ENCODE measurements at places on chromosomes 3 and 15.

GRCh38 chr3:119663885-119664284 is 3.5 kb upstream of the POPDC2 start:
- no peak for DNase-seq

DNA sequence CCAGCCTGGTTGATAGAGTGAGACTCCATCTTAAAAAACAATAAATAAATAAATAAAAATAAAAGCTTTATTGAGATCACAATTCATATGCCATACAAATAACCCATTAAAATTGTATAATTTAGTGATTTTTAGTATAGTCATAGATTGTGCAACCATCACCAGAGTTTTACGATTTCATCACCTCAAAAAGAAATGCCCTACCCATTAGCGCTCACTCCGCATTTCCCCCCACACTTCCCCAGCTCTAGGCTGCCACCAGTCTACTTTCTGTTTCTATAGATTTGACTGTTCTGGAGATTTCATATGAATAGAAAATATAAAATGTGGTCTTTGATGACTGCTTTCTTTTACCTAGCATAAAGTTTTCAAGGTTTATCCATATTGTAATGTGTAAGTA is 57.0 kb downstream of the ARHGEF26 start:
- DNase-seq, result no peak

DNA sequence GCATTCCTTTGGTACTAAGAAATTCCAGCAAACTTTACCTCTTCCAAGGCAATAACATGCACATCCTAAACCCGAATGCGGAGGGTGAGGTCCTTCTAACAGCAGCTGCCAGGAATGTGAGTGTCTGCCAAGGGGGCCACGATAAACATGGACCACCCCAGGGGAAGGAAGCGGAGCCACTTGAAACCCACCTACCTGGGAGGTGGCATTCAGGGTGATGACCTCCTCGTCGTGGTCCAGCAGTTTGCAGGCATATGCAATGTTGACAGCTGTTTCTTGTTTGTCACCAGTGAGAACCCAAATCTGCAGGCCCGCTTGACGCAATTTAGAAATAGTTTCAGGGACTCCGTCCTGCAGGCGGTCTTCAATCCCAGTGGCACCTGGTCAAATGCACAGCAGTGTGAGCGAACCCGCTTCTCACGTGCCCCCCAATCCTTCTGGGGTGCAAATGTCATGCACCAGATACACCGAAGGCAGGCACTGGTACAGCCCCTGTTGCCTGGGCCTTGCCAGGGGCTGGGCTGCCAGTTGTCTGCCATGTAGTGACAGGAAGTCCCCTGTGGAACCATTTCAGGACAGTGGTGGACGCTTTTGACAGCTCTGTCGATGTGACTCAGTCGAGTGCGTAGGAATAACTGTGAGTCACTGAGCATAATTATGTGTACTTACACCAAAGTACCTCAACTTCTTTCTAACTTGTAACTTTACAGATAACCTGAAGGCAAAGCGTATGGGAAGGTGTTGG is 161.2 kb downstream of the ATP10A start:
- DNase-seq, result no peak

DNA sequence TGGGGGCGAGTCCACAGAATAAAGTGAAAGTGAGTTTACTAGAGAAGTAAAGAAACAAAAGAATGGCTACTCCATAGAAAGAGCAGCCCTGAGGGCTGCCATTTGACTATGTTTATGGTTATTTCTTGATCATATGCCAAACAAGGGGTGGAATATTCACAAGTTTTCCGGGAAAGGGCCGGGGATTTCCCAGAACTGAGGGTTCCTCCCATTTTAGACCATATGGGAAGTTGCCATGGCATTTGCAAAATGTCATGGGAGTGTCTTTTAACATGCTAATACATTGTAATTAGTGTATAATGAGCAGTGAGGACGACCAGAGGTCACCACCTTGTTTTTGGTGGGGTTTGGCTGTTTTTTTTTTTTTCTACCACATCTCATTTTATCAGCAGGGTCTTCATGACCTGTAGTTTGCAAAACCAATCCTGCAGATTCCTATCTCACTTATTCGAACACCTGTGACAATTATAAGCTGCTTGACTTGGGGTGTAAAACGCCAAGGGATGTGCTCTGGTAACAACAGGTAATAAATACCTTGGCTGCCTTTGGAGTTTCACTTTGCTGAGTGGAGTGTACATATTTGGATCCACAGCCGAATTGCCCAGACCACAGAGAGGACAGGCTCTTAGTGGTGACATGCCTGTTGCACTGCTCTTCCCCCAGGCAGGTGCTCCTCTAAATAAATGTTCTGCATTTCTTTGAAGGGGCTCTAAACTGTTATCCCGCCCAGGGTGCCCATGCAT is 43.6 kb downstream of the C2CD4B start:
- no peak for DNase-seq

DNA sequence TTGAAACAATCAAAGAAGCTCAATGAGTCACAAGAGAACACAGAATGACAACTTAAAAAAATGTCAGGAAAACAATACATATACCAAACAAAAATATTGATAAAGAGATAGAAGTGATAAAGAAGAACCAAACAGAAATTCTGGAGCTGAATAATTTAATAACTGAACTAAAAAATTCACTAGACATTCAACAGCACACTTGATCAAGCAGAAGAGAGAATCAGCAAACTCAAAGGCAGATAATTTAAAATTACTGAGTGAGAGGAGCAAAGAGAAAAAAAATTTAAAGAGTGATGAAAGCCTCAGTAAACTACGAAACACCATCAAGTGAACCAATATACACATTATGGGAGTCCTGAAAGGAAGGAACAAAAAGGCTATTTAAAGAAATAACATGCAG is 61.9 kb downstream of the SERP1 start:
- DNase-seq, result no peak

DNA sequence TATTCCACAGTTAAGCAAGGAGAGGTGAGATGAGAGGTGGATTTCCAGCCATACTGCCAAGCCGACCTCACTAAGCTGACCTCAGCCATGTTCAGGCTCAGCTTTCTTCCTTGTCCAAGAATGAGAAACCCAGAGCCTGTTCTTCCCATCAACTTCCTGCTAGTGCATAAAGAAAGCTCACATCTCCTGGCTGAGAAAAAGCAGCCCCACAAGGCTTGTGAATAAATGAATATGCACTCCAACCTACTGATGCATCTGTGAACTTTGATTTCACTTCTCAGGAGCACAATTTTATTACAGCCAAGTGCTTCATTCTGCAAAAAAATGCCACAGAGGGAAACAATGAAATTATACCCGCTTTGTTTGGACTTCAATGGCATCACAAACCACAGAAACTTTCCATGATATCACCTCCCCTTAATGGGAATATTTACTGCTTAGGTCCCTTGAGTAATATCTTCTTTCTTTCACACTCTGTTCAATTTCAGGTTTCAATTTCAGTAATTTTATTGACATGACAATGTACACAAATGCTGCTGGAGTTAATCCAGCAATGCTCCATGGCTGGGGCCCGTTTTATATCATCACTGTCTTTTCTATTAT is 437.0 kb upstream of the PPP2R3A start:
- DNase-seq, result no peak

DNA sequence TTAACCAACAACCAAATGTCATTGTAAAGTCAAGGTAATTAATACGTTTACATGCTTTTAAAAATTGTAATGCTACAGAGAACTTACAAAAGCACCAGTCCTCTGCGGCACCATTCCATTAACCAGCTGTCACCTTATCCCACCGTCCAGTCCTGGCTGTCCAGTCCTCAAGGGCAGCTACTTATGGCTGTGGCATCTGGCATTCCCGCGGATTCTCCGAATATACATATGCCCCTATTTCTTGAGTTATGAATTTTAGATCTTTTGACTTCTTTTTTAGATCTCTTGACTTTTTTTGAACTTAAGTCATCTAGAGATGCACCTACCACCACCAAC is 382 bp upstream of the POMGNT2 start:
- DNase-seq, result no peak

DNA sequence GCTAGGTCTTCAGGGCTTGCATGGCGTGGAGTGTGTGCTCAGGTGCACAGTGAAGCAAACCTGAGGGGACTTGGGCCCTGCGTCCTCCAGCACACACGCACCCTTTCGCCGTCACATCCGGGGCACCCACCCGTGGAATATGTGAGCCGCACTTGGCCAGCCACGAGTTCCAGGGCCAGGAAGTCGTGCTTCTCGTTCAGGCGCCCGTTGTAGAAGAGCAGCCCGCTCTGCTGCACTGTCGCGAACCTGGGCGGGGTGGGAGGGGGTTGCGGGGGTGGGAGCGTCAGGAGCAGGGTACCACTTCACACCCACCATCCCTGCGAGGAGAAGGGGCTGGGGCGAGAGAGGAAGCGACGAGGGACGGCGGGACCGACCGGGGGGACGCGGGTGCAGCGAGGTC is 7.1 kb downstream of the CELSR3 start:
- no peak for DNase-seq

DNA sequence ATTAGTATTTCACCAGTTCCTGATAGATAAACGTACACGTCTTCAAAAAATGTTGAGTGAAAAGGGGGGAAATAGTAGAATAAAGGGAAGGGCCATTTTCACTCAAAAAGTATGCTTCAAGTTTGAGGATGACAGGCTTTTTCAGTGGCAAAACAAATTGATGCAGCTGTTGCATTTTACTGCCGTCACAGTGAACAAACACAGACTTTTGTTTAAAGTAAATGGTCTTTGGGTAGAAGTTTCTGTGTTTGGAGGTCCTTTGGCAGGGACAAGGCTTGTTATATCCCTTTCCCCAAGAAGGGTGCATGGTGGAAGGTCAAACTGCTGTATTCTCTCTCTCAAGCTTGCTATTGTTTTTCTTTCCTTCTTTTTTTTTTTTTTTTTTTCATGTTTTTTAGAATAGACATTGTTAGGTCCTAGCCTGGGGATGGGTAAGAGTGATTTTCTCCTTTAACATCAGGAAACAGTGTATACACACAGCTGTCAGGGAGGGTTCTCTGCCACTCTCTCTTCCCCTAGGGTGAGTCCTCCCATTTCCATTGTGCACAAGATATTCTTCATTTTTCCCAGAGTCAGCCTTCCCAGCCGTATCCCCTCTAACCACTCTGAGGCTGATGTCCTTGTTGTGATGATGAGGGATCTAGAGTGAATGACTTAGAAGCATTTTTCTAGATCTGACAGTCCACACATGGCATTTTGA is 6.6 kb upstream of the SUCNR1 start:
- DNase-seq, result no peak

GRCh38 chr3:141087778-141088130 is 36.6 kb downstream of the SPSB4 start:
- no peak for DNase-seq

DNA sequence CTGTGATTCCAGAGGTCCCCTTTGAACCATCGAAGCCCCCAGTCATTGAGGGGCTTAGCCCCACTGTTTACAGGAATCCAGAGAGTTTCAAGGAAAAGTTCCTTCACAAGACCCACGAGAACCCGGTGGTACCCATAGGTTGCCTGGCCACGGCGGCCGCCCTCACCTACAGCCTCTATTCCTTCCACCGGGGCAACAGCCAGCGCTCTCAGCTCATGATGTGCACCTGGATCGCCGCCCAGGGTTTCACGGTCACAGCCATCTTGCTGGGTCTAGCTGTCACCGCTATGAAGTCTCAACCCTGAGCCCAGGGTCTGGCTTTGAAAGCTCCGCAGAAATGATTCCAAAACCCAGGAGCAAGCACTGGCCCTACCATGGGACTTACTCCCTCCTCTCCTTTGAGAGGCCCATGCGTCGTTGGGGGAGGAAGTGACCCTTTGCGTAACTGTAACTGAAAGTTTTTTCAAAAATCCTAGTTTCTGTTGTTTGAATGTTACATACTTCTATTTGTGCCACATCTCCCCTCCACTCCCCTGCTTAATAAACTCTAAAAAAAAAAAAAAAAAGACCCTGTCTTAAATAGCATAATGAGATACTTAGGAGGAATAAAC is 85.1 kb upstream of the CSPG5 start:
- DNase-seq, result no peak

DNA sequence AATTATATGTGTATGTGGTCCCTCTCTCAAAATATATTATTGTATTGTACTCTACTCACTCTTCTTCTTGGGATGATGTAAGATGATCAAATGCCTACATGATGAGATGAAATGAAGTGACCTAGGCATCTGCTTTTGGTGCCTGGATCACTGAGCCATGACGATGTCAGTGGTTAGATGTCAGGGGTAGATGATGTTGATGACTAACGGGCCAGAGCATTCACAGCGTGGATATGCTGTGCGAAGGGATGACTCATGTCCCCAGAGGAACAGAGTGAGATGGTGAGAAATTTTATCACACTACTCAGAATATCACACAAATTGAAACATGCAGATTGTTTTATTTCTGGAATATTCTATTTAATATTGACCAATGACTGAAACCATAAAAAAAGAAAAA is 233.9 kb upstream of the CADM2 start:
- DNase-seq, result no peak

- DNase-seq, result no peak
Measured at GRCh38 chr3:35678643-35679161, 39.4 kb downstream of the ARPP21 start.

GRCh38 chr3:103437883-103438282 is 1003.1 kb downstream of the ZPLD1 start:
- DNase-seq, result no peak

- no peak for DNase-seq
Measured at GRCh38 chr3:46896386-46896785, 18.9 kb downstream of the PTH1R start.

GRCh38 chr15:25060996-25061620 is 106.3 kb downstream of the SNRPN start:
- no peak for DNase-seq

DNA sequence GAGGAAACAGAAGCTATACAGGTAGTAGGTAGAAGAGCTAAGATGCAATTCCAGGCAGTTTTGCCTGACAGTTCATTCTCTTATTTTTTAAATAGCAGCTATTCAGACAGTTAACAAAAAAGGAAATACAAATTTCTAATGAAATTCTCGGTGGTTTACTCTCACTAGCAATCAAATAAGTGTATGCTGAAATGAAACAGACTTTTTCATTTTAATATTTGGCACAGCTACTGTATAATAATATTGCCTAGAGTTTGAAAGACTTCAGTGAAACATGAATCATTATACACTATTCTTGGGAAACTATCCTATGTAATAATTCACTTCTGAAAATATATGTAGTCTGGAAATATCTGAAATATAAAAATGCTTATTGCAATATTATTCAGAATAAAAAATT is 463.2 kb upstream of the AGTR1 start:
- DNase-seq, result no peak

GRCh38 chr3:168998792-168999191 is 664.7 kb downstream of the MECOM start:
- no peak for DNase-seq

DNA sequence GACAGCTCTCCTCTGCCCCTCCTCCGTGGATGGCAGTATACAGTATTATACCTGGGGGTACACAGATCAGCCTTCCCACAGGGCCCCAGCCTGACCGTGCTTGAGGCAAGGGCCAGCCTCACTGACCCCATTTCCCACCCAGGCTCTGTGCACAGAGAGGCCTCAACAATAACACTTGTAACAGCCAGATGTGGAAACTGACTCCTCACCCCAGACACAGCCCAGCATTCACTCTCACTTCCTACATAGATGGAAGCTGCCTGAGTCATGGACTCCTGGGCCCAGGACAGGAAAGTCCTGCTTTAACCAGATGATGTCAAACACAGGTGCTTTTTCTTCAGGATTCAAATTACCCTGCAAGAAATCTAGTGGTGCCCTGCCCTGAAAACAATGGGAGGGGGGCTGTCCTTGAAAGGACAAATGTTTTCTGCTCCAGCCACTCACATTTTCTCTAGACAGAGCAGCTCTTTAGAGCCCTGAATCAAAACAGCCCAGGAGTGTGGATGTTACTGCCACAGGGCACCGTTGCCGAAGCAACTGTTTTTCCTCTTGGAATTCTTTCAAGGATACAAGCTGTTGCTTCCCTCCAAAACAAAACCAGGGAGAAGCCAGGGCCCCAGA is 16.4 kb downstream of the CCDC12 start:
- DNase-seq, result no peak

GRCh38 chr3:188176476-188176875 is 22.5 kb downstream of the LPP start:
- DNase-seq, result no peak

Data from NCI-H1092 (cell line).